ENCODE measurements at places on chromosomes 5 and 9.

- DNase-seq: no peak
These were observed 12.1 kb upstream of the ATP6V0E1 start for GRCh38 chr5:172971482-172971881.

GRCh38 chr9:37369671-37370070, 52.8 kb upstream of the GRHPR start:
- DNase-seq: no peak

DNA sequence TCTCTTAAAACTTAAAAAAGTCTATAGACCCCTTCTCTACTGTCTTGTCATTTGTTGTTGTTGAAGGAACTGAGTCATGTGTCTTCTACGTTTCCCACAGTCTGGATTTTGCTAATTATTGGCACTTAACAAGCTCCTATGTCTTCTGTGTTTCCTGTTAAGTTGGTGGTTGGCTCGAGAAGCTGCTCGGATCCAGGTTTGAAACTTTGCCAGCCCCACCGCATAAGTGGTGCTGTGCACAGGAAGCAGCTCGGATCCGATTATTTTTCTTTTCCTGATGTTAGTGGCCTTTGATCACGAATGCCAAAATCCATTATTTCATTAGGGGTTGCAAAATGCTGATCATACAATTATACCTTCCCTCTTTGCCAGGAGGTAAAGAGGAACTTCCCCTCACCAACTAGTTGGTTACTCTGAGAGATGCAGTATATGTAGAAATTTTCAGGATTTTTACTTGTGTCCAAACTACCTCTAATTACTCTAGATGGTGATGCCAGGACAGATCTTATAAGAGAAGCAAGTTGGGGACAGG, 186.5 kb downstream of the NSG2 start:
- no peak for DNase-seq

DNA sequence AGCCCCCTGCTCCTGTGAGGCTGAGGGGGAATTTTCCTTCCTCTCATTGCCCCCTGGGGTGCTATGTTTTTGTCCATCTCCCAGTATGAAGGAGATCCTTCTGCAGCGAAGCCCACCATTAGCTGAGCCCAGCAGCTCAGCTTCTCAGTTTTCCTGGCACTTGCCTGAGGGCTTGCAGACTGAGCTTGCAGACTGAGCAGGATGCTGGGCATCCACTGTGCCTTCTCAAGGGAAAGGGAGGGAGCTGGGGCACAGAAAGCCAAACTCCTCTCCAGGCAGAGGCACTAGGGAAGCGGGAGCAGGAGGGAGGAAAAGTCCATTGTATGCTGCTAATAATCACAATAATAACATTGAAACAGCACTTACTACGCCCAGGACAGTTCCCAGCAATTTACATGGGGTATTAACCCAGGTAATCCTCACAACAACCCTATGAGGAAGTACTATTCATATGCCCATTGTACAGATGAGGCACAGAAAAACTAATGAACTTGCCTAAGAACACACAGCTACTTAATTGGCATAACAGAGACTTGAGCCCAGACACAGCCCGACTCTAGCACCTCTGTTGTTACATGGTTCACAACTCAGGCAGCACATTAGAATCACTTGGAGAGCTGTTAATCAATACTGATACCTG, 86.9 kb upstream of the SSBP2 start:
- DNase-seq: no peak

- no peak for DNase-seq
These were observed 45.2 kb downstream of the UBE2QL1 start for GRCh38 chr5:6493681-6494454.

GRCh38 chr5:5126444-5126843, 13.7 kb upstream of the ADAMTS16 start:
- DNase-seq: no peak

DNA sequence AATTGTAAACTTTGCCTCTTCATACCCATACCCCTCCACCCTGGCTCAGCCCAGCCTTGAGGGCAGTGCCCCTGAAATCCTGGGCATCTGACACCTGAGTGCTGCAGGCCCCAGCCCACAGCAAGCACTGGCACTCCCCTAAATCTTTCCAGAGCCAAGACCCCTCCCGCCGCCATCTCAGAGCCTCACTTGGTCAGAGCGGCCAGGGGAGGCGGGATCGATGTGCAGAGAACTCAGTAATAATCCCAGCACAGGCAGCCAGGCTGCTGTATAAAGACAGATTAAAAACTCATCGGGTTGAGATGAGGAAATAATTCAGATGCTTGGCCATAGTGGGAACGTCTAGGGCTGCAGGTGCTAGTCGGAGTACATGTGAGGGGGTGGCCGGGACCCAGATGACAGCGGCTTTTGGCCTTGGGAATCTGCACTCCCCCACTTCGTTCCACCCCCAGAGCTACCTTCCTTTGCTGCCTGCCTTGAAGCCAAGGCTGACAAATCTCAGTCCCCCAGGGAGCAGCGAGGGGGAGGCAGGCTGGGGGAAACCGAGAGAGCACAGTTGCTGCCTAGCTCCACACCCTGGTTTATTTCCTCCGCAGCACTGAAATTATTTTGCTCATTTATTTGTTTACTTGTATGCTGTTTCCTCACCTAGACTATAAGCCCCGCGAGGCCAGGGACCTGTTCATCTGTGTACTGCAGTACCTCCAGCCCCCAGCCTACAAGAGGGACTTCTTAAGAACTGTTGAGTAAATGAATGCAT, 19.5 kb upstream of the ARAP3 start:
- DNase-seq: no peak

GRCh38 chr9:86754581-86755560, 192.4 kb downstream of the GAS1 start:
- no peak for DNase-seq

- DNase-seq: no peak
These were observed 83.9 kb upstream of the GRAMD2B start for GRCh38 chr5:126339215-126339805.

GRCh38 chr5:14179446-14179845, 36.3 kb downstream of the TRIO start:
- DNase-seq: no peak

DNA sequence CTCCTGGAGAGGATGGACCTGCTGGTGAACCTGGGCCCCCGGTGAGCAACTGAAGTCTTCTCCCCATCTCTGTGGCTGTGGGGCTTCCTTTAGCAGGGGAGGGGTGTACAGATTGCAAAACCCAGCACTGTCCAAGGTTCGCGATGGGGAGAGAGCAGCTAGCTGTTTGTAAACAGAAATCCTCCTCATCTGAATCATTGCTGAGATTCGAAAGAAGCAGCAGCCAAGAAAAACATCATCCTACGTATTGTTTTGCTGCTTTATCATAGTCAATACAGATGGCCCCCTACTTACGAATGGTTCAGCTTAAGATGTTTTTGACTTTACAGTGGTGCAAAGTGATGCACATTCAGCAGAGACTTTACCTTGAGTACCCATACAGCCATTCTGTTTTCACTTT, 80.0 kb upstream of the TGFBR1 start:
- no peak for DNase-seq

GRCh38 chr5:109450129-109450877, 40.5 kb upstream of the PJA2 start:
- no peak for DNase-seq

DNA sequence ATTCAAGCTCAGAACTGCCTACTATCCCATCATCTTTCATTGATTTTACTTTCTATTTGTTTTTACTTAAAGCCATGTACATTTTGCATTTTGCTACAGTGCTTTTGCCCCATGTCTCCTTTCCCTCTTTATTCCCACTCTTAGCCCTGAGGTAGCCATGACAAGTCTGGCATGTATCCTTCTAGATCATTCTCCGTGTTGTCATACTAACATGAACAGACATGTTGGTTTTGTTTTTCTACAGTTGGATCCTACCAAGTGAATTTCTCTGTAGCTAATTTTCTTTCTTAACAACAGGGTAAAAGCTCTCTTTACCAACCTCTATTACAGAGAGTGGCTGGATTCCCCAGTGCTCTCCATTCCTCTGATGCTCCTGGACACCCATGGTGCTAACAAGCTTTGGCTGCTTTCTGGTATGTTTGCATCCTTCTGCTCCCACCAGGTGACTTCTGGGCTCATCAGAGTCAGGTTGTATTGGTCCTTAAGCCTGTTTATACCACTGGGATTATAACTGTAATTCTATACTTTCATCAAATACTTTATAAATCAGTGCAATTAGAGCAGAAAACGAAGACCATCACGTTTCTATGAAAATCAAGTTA, 38.8 kb upstream of the BOD1 start:
- no peak for DNase-seq

DNA sequence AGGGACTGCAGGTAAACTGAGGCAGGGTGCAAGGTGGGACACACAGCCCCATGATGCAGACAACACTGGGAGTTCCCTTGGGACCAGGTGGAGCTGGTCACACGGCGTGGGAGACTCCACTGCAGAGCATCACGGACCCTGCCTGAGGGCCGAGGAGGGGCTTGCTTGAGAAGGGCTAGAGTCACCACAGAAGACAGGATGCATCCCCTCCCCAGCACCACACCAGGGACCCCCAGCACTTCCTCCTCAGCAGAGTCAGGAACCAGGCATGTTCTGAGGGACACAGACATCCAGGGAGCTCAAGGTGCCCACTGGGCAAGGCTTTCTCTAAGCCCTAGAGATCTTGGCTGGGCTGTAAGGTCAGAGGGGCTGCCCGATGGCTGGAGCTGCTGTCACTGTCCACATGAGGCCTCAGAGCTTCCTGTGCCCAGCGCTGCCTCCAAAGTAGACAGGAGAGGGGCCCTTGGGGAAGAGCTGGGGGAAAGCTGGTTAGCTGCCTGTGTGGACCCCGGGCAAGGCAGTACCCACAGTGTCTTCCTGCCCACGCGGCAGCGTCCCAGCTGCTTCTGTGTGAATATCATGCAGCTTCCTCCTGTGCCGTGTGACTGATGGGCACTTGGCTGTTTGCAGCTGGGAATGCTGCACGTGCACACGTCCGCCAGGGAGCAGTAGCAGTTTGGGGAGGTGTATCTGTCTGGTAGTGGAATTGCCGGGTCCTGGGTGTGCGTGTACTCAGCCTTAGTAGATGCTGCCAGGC, 176.6 kb downstream of the CACNA1B start:
- no peak for DNase-seq

Data from gastrocnemius medialis (tissue), 4 donors.